ENCODE measurements at places on chromosomes 2 and 18.

GRCh38 chr2:140242889-140243288 lies 1462.7 kb upstream of the NXPH2 start:
- DNase-seq, result no peak

DNA sequence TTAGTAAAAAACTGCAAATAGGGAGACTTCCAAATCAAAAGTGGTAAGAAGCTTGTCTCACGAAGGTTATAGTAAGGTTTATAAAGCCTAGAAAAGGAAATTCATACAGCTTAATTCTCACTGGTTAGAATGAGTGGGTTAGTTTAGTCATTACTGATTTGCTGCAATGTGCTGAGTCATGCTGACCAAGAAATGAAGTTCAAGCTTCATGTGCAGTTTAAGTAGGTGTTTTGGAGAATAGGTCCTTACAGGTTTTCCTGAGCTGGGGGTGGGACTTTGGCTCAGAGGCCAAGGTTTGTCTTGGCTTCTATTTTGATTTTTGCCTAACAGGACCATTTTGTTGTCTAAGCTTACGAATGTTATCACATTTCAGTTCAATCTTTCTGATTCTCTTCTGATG lies 15.1 kb downstream of the CLIP4 start:
- DNase-seq, result no peak

DNA sequence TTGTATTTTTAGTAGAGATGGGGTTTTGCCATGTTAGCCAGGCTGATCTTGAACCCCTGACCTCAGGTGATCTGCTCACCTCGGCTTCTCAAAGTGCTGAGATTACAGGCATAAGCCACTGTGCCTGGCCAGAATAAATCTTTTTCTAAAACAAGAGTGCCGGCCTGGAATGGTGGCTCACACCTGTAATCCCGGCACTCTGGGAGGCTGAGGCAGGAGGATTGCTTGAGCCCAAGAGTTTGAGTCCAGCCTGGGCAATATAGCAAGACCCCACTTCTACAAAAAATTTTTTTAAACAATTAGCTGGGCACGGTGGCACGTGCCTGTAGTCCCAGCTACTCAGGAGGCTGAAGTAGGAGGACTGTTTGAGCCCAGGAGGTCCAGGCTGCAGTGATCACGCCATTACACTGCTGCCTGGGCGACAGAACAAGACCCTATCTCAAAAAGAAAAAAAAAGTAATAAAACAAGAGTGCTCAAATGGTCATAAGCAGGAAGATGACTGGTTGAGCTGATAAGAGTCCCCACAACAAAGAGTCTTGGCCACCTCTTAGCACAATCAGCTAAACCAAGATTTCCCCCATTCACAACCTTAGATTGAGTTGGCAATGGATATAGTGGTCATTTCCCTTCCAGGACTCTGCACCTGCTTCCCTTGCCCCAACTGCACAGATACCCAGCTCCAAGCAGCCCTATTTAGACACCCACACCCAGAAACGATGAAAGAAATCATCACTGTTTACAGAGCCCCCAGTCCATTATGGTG lies 5.8 kb upstream of the UCN start:
- DNase-seq, result no peak

GRCh38 chr2:196884368-196884767 lies 42.1 kb downstream of the PGAP1 start:
- DNase-seq, result no peak
